ENCODE measurements at places on chromosomes 7 and 10.

GRCh38 chr10:30828164-30828563 is 198.6 kb upstream of the LYZL2 start:
- no peak for DNase-seq

GRCh38 chr10:124351481-124352220 is 67.1 kb downstream of the OAT start:
- DNase-seq: no peak

DNA sequence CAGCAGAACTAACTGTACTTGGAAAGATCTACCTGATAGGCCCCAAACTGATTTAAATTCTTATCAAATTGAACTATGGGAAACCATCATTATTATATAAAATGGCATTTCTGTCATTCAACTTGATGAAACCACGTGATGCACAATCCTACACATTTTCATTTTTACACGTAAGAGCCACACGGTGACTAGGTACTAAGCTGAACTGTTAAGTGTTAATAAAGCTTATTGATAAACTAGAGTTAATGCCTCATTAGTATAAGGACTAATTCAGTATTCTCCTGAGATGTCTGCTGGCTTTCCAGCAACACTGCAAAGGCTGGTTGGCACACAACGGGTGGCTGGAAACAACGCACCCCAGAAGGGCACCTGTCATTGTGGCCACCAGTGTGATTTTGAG is 4.6 kb downstream of the NCAPG2 start:
- no peak for DNase-seq

- no peak for DNase-seq
These were observed 79.3 kb downstream of the CSTF2T start for GRCh38 chr10:51620131-51620530.

GRCh38 chr7:4561795-4562194 is 120.3 kb upstream of the FOXK1 start:
- no peak for DNase-seq

DNA sequence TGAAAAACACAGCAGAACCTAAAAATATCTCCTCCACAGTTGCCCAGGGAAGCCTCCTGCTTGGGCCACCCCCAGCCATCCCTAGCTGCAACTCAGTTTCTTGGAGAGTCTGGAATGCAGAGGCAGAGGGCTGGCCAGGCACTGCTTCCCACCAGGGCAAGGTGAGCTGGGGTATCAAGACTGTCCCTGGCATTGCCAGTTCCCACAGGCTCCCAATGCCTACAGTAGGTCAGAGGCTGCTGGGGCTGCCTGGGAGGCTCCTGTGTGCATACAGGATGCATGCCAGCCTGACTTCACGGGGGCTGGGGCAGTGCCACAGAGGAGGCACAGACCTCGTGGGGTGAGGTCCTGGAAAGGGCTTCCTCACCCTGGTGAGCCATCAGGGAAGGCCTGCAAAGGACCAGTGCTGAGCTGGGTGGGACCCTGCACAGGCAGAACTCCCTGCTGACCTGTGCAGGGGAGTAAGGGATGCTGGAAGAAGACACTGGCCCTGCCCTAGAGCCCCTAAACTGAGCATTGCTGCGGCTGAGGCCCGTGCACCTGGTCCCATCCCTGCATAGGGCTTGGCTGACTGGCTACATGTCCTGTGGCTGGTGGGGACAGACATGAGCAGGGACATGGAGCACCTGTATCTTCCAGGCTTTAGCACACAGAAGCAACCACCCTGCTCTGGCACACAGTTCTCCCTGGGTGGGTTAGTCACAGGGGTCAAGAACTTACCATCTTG is 121.9 kb upstream of the RET start:
- no peak for DNase-seq

GRCh38 chr10:85280014-85280413 is 951.6 kb downstream of the CCSER2 start:
- DNase-seq: no peak
